ENCODE measurements at places on chromosomes 7 and 10. TPM values are rescaled to one million over a fixed set of nuclear protein-coding genes. Genes with fewer than 3 reads are reported as not detected.

DNA sequence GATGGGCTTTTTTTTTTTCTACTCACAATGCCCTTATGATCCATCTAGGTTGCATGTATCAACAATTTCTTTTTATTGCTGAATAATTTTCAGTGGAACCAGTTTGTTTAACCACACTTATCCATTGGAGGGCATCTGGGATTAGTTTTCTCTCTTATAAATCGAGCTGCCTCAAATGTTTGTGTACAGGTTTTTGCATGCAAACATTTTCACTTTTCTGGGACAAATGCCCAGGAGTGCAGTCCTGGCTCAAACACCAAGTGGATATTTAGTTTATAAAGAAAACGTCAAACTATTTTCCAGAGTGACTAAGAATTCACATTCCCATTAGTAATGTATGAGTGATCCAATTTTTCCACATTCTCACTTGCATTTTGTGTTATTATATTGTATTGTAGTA is 313.4 kb downstream of the CXCL12 start:
- no peak for DNase-seq

DNA sequence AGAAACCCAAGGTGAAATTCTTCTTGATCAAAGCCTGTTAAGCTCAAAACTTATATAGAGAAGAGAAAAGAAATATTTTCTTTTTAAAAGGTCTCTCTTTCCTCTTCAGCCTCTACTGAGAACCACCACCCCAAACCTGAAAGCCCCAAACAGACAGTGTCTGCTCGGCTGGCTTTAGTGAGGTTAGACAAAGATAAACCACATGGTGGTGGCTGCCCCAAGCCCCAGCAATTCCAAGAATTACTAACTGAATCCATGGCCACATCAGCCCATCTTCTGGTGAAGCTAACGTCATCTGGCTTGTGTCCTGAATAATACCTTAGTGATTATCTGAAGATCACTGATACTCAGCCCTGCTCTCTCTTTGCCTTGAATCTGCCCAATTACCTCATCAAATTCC is 275.0 kb downstream of the ELMO1 start:
- no peak for DNase-seq

Gene CDHR3
- 13.9 TPM for total RNA-seq

Gene GSTO2
- 0.70 TPM for total RNA-seq

Gene TNKS2
- total RNA-seq = 43.4 TPM

- peak; percentile 24 for DNase-seq
Measured at GRCh38 chr7:1531263-1531978, 919 bp downstream of the MAFK start.

Gene CBLL1
- 90.3 TPM for total RNA-seq

- no peak for DNase-seq
Measured at GRCh38 chr7:155333346-155334234, 35.9 kb downstream of the INSIG1 start.

DNA sequence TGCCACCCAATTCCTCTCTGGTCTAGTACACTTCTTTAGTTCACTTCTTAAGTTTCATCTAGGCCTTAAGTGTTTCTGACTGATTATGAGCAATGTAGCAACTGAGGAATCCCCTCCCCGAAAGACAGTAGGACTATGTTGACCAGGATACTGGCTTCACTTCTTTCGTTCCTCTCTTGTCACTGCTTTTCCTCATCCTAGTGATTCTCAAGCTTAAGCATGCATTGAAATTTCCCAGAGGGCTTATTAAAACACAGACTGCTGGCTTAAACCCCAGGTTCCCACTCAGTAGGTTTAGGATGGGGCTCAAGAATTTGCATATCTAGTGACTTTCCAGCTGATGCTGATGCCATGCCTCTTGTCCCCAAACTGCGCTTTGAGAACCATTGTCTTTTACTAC is 164.6 kb upstream of the WNT16 start:
- no peak for DNase-seq

DNA sequence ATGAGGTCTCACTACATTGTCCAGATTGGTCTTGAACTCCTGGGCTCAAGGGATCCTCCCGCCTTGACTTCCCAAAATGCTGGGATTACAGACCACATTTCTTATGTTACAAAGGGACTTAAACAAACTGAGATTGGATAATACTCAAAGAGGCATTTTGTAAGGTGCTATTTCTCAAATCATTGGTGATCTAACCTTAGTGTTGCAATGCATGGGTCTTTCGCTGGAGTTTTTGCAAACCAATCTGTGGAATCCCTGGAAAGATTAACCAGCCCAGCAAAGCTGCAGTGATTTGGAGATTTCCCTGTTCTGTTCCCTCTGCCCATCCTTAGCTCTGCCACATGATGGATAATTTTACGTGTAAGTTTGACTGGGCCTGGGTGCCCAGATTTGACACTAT is 20.4 kb upstream of the ECHDC3 start:
- DNase-seq = no peak

GRCh38 chr10:852386-852785 is 79.1 kb downstream of the LARP4B start:
- no peak for DNase-seq

DNA sequence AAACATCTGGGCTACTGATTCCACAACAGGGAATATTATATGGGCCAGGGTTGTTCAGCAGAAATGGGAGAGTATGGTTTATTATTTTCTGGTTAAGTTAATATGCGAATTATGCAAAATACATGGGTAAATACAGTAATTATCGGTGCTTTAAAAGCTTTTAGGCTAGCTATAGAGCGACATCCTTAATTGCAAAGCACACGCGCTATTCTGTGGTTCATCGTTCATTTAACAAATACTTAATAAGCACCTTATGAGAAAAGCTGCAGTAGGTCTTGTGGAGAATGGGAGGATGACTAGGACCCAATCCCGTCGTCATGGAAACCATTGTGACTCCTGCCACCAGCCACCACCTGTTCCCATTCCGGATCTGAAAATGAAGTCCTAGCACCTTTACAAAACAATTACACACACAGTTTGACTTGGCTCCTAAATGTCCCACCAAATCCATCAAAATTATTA is 623 bp upstream of the CEP41 start:
- DNase-seq = no peak

- no peak for DNase-seq
Measured at GRCh38 chr7:31407178-31407676, 66.7 kb upstream of the NEUROD6 start.

Gene MYO3A
- not detected for total RNA-seq

DNA sequence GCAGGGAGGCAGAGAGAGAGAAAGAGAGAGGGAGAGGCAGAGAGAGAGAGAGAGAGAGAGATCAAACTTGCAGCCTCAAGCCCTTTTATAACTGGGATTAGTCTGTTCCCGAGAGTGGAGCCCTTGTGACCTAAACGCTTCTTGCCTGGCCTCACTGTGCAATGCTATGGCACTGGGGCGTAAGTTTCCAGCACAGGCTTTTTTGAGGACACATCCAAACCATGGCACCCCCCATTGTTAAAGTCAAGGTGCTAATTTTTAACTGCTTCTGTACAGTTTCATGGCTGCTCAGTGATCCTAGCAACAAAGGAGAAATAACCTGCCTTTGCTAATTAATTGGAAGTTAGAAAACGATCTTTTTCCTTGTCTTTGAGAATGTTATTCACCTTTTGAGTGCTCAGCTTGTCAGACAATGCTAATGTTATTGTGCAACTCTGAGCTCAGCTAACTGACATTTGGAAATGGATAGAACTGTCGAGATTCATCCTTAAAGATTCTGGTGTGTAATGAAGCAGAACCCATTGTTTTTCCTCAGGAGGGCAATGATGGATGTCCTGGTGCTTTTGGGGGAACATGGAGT is 268.4 kb downstream of the GLRX3 start:
- no peak for DNase-seq

- no peak for DNase-seq
Measured at GRCh38 chr7:27143023-27143949, at the start of gene HOXA5. TSS of gene HOXA5 (minus strand) at chr7:27143681. CDS start at chr7:27143607, 74 bp downstream.

DNA sequence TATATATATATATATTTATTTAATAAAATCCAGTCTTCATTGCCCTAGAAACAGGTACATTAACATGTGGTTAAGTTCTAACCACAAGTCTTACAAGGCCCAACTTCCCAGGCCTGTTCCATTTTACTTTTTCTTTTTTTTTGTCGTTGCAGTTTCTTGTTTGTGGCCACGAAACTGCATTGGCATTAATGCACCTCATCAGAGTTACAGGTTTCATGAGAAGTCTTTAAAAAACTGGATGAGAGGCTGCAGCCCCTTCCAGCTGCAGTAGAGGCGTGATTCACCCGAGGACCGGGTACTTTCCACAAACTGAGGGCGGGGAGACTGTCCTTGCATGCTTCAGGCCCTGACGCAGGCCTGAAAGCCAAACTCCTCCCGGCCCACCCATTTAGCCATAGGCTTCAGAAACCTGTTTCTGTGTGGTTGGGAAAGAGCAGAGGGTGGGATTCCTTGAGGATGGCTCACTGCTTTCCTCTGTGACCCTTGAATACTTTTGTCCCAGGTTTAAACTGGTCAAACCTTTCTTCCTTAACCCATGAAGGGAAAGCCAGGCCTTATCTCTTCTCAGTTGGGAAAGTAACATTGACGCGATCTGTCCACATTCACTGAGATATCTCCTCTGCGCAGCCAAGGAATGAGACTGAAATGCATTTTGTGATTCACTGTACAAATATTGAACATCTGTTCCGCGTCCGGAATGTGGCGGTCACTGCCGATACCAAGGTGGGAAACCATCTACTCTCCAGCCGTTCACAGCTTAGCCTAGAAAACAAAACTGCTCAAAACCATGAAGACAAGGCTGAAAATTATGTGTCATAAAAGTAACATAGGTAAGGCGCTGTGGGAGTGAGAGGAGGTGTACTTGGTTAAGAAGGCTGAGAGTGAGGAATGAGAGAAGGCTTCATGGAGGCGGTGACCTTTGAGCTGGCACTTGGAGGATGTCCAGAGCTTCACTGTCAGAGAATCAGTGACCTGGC is 311.7 kb downstream of the GATA3 start:
- DNase-seq = peak; percentile 28

DNA sequence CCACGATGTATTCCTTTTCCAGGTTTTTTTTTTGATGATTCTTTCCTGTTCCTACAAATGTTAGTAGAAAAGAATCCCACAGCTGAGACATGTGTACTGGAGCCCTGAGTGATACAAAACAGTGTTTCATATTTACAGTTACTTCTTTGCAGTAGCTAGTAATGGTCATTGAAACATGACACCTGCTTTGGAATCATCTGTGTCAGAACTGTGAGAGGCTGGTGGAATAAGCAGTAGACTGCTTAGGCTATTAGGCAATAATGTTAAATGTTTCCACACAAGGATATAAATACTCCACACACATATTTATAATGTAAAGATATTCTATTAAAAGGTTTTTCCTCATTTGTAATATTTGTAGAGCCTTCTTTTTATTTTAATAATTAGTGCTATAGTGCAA is 394.0 kb downstream of the THSD7A start:
- DNase-seq = no peak

GRCh38 chr7:12570168-12570533 is 369 bp upstream of the SCIN start:
- DNase-seq = no peak

Gene CDH23
- 9.0 TPM for total RNA-seq

- no peak for DNase-seq
Measured at GRCh38 chr7:80225361-80225760, 90.7 kb downstream of the GNAI1 start.

GRCh38 chr7:150465414-150465813 is 15.0 kb downstream of the GIMAP8 start:
- no peak for DNase-seq

DNA sequence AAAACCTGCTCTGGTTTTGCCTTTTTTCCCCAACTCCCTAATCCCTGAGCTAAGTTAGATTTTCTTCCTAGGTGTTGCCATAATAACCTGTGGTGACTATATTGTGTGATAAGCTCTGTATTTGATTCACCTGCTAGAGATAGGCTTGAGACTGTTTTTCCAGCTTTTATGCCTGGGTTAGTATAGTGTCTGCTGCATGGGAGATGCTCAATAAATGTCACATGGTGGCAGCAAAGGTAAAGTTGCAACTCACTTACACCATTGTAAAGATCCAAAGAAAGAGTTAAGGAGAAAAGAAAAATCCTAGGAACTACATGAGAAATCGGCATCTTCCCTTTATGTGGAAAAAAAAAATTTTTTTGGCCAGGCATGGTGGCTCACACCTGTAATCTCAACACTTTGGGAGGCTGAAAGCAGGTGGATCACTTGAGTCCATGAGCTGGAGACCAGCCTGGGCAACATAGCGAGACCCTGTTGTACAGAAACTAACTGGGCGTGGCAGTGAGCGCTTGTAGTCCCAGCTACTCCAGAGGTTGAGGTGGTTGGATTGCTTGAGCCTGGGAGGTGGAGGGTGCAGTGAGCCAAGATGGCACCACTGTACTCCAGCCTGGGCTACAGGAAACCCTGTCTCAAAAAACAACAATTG is 3.7 kb downstream of the CCNJ start:
- DNase-seq = no peak

DNA sequence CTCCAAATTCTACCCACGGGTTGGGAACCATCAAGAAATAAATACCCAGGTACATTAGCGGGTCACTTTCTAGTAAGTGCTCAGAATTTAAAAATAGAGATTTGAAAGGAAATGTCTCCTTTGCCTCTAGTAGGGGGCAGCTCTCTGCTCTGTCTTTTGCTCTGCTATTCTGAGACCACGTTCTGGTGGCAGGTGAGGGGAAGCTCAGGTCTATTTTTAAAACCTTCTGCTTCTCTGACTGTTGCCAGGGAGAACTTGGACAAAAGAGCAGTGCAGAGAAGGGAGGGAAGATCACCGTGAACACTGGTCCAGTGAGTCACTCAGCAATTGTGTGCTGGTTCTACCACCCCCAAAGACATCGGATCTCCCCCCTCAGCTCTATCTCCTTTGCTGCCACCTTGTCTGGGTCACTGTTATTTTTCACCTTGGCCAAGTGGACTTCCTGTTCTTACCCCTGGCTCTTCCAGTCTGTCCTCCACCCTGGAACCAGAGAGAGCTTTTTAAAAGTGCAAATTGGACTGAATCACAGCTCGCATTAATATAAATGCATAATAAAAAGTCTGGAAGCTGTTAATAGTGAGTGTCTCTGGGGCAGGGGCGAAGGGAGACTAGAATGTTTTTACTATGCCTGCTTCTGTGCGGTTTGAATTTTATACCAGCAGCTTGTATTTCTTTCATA is 72.4 kb upstream of the LOXL4 start:
- no peak for DNase-seq

DNA sequence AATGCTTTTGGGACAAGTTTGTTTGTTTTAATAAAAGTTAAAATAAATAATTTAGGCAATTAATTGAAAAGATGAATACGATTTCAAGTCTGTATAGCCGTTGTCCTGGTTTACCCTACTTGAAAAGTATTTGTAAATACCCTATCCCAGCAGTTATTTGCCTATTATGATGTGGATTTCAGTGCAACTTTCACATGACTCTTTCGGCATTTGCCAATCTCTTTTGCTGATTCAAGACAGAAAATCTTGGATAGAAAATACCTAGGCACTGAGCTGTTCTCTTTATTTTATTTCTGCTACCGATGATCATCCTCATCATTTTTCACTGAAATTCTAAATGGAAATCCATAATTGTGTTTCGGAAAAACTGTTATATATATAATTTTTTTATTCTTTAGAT is 125.9 kb upstream of the FZD8 start:
- no peak for DNase-seq

GRCh38 chr10:114881417-114881816 is 56.6 kb upstream of the TRUB1 start:
- no peak for DNase-seq
